ENCODE measurements at places on chromosomes 6 and 20.

- DNase-seq: no peak
Measured at GRCh38 chr6:168410035-168410434, 30.9 kb upstream of the SMOC2 start.

DNA sequence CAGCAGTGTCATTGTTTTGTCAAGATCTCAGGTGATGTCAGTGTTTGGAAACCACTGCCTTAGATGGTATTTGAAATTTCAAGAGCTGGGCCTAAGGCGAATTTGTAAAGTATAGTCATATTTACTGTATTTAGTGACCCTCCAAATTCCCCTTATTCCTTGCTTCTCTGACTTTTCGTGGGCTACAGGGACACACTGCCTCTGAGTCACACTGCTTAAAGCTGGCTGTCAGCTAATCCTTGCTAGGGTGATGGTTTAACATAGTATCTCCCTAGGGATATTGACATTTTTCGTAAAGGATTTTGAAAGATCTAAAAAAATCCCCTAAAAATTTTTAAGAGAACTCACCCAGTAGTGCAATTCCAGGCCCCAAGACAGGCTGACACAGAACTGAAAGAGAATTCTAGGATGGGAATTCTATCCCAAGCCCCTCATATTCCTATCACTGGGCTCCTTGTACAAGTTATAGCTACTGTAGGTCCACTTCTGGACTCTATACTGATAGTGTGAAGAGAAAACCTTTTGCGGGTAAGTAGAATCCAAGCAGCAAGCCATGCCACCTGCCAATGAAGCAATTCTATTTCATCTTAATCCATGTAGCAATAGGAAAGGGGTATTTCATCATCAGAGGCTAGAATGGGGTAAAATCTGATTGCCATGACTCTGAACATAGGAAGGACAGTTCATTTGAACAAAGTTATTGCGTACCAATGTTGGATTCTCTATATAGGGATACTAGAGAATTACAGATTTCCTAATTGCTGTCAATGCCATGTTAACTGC lies 4.3 kb downstream of the BMP6 start:
- no peak for DNase-seq

- no peak for DNase-seq
Measured at GRCh38 chr6:21733311-21733710, 139.8 kb downstream of the SOX4 start.

DNA sequence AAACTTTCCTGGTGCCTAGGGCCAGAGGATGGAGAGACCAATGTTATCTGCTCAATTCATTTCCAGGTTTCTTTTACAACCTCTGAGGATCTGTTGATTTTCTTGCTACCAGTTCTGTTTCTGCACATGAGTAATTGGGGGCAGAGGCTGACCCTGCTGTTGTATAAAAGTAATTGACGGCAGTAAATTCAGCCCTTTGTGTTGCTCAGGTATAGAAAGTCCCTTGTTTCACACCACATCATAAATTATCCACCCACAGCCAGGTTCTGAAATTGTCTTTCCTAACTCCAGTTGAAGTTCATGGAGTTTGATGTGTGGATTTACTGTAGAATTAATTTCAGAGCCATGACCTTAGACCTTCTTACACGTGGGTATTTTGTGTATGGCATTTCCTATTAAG lies 107.4 kb upstream of the GRIK2 start:
- no peak for DNase-seq

- no peak for DNase-seq
Measured at GRCh38 chr6:130810307-130811030, 16.7 kb upstream of the SMLR1 start.

- no peak for DNase-seq
Measured at GRCh38 chr6:143608906-143609305, 68.9 kb upstream of the PHACTR2 start.

All from NCI-H774 (cell line).